ENCODE measurements at places on chromosomes 5 and 9.

DNA sequence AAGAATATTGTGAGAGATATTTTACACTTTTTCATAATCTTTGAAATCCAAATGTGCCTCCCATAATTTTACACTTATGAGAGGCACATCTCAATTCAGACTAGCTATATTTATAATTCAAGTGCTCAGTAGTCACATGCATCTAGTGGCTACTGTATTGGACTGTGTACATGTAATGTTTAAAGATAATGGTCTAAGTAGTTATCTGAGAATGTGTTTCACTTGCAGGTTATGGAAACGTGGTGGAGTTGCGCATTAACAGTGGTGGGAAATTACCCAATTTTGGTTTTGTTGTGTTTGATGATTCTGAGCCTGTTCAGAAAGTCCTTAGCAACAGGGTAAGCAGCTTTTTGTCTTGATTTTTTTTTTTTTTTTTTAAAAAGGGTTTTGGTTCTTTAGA, 28.8 kb downstream of the G3BP1 start:
- no peak for DNase-seq

- no peak for DNase-seq
Observed at GRCh38 chr9:96495341-96495740, 45.4 kb downstream of the HABP4 start.

DNA sequence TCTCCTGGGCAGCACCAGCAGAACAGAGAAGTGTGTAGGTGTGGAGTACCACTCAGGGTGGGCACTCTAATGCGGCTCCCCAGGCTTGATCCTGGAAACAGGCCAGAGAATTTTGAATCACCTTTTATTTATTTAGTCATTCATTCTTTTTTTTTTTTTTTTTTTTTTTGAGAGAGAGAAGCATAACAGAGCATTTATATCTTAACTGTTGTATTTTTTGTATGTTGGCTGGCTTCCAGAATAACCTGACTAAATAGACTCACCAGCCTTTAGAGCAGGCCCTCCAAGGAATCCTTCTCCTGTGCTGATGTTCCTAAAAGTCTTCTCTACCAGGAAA, 153.4 kb downstream of the PIK3R1 start:
- DNase-seq: no peak

DNA sequence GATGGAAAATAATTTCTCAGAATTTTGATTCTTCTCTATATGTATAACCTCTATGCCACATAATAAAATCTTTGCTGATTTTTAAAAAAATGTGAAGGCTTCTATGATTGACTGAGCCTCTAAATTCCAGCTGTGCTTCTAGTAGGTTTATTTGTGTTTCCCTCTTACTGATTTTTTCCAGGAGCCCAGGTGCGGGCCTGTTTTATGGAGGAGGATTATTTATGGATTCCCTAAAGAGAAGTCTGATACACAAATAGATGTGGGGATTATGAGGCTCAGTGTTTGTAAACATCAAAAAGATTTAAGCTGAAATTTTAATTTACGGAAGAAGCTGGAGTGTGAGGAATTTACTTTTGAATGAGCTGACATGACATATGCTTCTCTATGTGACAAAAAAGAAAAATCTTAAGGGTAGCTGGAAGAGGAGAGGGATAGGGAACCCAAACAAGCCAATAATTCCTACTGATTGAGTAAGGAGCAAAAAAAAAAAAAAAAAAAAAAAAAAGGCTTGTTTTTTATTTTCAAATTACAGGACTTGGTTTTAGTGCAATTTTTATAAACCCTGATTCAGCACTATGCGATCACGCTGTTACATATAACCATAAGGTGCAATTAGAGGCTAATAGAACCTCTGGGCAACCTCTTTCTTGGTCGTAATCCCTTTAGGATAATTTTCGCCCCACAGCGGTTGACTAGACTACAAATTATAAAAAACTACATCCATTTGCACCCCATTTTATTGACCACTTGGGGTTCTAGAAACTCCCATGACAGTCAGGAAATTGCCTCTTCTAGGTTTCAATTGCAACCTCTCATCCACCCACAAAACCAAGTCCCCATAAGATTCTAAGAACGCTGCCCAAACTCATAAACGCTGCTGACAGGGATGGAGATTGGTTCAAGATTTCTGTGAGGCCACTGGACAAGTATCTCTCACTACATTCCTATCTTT, 44.4 kb upstream of the RAI14 start:
- no peak for DNase-seq

DNA sequence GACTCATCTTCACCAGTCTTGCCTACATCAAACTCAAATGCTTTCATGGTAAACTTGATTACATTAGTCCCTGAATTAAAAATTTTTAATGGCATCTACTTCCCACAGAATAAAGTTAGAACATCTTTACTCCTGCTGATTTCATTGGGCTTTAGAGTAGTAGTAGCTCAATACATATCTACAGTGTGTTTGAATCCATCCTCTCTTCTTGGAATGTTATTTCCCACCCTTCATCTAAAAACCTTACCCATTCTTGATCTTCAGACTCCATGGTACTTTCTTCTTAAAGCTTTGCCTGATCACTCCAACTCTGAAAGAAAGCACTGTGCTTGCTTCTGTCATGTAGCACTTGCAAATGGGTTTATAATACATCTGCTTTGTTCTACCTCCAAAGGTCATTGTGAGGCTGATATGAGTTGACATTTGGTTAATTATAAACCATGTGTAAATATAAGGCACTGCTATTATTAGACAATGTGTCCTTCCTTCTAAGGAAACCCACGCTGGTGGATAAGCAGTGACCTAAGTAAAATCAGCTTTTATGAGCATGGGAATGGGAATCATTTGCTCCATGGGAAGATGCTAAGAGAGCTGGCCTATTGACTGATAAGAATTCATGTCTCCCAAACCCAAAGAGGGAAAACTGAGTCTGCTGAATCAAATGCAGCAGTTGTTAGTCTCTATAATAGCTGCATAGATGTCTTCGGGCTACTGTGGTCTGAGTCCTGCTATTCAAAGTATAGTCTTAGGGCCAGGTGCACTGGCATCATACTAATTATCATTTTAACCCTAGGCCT, 7.5 kb upstream of the PRLR start:
- no peak for DNase-seq

DNA sequence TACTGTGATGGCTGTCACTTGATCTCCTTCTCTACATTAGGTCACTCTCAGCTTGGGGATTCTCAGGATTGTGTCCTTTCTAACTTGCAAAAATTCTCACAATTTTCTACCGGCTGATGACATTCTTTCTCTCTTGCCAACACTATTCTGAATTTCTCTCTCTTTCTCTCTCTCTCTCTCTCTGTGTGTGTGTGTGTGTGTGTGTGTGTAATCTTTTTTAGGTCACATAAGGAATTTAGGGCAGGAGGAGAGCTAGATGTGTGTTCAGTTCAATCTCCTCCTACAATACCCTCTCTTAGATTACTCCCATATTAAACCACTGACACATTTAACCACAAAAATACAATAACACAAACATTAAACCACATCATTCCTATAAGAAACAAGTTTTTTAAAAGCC, 242.3 kb upstream of the NREP start:
- DNase-seq: no peak

DNA sequence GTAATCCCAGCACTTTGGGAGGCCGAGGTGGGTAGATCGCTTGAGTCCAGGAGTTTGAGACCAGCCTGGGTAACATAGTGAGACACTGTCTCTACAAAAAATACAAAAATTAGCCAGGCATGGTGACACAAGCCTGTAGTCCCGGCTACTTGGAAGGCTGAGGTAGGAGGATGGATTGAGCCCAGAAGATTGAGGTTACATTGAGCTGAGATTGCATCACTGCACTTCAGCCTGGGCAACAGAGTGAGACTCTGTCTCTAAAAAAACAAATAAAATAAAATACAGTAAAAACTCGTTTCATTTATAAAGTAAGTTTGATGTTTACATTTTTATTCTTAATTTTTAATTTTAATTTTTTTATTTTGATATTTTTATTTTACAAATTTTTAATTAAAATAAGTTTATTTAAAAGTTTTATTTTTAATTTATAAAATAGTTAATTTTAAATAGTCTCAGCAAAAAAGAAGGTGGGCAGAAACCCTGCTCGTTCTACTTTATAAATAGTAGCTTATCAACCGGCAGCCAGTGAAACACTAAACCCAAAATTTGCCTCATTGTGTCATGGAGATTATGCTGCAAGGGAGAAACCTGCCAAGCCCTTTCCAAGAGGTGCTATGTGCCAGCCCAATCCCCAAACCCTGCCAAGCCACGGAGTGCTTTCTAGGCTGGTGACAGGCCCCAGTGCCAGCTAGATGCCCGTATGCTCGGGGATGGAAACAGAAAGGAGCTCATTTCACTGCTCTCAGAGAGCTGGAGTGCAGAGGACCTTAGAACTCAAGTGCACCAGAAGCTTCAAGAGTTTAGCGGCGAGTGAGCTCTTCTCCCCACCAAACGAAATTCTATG, 38.9 kb downstream of the SERINC5 start:
- peak; percentile 37 for DNase-seq

DNA sequence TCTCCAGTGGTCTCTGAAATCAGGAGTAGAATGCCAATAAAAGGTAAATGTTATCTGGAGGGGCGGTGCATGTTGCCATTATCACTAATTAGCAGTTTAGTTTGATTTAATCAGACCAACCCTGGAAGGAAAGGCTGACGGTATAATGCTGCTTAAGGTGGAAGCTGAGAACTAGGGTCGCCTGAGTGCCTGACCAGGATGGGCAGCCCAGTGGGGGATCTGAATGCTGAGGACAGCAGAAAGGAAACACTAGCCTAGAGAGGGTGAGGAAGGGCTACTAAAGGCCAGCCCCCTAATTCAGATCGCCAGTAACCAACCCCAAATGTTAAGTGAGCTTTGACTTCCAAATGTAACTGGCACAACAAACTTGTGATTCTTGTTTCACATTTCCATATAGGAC, 172.2 kb downstream of the APBA1 start:
- DNase-seq: no peak

DNA sequence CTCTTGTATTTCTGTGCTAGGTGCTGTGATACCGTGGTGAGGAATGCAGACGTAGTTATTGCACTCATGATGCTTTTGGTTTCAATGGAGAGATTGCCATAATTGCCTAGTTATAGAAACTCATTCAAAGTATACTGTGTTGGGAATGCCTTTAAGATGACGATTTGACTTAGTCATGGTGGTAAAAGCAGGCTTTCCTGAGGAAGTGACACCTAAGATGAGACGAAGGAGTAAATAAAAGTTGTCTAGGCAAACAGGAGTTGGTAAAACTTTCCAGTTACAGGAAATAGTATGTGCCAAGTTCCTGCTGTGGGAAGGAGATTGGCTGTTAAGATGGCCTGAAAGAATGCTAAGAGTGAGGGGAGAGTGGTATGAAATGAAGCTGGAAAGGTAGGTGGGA, 48.1 kb downstream of the FOCAD start:
- DNase-seq: no peak

DNA sequence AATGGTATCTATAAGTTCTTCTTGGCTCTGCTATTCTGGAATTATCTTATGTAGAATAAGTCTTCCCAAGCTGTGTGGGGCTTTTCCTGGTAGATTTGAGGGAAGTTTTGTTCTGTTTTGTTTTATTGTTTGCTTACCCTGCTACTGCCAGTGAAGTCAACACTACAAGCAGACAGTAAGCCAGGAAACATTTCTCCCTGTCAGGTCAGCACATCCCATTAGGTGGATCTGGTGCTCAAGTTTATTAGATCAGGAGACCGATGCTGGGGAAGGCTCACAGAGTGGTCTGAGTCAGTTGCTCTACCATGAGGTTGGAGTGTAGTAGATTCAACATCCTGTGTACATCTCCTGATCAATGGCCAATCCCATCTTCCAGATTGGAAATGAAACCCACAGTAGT, 79.1 kb downstream of the ADRB2 start:
- DNase-seq: no peak

- DNase-seq: peak; percentile 49
Observed at GRCh38 chr5:110086658-110087388, 397.1 kb downstream of the MAN2A1 start.

DNA sequence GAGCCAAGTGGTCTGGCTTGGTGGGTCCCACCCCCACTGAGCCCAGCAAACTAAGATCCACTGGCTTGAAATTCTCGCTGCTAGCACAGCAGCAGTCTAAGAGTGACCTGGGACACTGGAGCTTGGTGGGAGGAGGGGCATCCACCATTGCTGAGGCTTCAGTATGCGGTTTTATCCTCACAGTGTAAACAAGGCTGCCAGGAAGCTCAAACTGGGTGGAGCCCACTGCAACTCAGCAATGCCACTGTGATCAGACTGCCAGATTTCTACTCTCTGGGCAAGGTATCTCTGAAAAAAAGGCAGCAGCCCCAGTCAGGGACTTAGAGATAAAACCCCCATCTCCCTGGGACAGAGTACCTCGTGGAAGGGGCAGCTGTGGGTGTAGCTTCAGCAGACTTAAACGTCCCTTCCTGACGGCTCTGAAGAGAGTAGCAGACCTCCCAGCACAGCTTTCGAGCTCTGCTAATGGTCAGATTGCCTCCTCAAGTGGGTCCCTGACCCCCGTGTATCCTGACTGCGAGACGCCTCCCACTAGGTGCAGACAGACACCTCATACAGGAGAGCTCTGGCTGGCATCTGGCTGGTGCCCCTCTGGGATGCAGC, 18.2 kb upstream of the STK32A start:
- DNase-seq: no peak

DNA sequence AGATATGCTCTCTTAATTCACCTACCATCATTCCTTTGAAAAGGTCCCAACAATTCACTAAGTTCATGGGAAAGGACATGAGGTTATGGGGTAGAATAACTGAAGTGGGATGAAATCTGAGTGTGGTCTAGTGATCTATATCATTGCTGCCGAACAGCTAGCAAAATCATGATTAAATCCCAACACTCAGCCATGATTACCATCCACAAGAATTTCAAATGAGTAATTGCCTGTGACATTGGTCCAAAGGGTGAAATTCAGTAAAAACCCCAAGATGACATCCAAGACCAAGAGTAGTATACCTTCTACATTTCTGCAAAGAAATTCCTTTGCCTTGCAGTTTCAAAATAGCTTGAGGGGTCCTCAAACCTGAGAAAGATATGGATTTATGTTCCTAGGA, 225.6 kb downstream of the SPOCK1 start:
- DNase-seq: no peak

DNA sequence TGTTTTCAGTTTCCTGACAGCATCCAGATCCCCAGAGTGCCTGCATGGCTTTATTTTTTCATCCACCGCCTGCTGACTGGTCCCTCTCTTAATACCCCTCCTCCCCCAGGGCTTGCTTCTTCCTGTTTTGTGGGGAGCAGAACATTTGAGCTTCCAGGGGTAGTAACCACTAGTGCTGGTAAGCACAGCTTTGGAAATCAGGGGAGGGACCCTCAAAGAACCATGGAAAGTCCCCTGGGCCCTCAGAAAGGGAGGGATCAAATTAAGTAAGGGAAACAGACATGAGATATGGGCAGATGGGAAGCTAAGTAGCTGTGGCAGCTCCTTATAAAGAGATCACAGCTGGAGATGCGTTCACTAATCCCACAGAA, 26.8 kb downstream of the GRIA1 start:
- DNase-seq: no peak

DNA sequence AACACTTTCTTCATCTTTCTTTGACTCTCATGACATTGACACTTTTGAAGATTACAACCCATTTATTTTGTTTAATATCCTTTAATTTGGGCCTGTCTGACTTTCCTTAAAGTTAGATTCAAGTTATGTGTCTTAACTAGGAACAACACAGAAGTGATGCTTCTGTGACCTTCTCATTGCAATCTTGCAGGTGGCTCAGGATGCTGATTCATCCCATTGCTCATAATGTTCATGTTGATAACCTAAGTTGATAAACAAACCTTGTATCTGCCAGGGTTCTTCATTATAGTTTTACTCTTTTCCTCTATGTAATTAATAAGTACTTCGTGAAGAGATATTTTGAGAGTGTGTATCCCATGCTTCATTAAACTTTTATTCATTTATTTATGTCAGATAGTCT, 107.2 kb upstream of the SHB start:
- DNase-seq: no peak

- DNase-seq: peak; percentile 68
Observed at GRCh38 chr5:65172486-65173129, 309.1 kb downstream of the ADAMTS6 start.

Data from stimulated activated CD4-positive, alpha-beta T cell treated with anti-CD3 and anti-CD28 coated beads, Interleukin-2, amount 100 ng/mL, for 24 hours (primary cell).